Liver (tissue), 10 donors: ENCODE measurements at places on chromosomes 1 and 21. TPM values are rescaled to one million over a fixed set of nuclear protein-coding genes. Genes with fewer than 3 reads are reported as not detected.

ITGB2 gene
- 50.6 TPM for total RNA-seq

IGFN1 gene
- total RNA-seq = 0.08 TPM

RRAGC gene
- 10.1 TPM for total RNA-seq

DMRTA2 gene
- total RNA-seq = not detected

PCBP3 gene
- total RNA-seq = 1.6 TPM

GABRD gene
- total RNA-seq = not detected

GRCh38 chr1:37040773-37041172, 6.5 kb upstream of the GRIK3 start:
- no peaks in the 10 kb centered on the region for H3K36me3 ChIP-seq
- H3K4me3 ChIP-seq = no peak overlapping the region
- no peak for DNase-seq
- no peak overlapping the region for H3K27ac ChIP-seq
- H3K27me3 ChIP-seq = peaks cover 5% of the 10 kb centered on the region

- no peaks in the 10 kb centered on the region for H3K36me3 ChIP-seq
- no peak for DNase-seq
- H3K4me1 ChIP-seq = no peaks in the 10 kb centered on the region
- H3K27me3 ChIP-seq = no peaks in the 10 kb centered on the region
These were observed 44.1 kb upstream of the TINAGL1 start for GRCh38 chr1:31532173-31532572.

GRCh38 chr1:31991182-31991581, 22.5 kb upstream of the KHDRBS1 start:
- DNase-seq = no peak
- no peaks in the 10 kb centered on the region for H3K4me1 ChIP-seq
- no peaks in the 10 kb centered on the region for H3K27me3 ChIP-seq
- no peaks in the 10 kb centered on the region for H3K36me3 ChIP-seq
- H3K27ac ChIP-seq = no peak overlapping the region

DNA sequence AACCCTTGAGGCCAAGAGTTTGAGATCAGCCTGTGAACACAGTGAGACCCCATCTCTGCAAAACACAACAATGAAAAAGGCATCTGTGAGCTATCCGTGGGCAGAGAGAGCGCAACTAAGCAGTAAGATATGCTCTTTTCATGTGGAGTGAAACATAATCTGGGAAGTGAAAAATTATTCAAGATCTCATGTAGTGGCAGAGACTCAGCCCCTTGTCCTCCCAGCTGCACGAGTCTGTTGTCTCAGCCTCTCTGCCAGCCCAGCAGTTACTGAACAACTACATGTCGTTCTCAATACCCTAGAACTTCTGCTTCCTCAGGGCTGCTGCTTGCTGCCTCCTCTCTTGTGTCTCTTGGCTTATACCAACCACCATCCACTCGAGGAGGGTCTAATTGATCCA, 61.3 kb upstream of the WDR26 start:
- no peak overlapping the region for H3K4me3 ChIP-seq
- DNase-seq = no peak
- no peak overlapping the region for H3K27ac ChIP-seq
- H3K27me3 ChIP-seq = no peaks in the 10 kb centered on the region
- H3K36me3 ChIP-seq = no peaks in the 10 kb centered on the region

DNA sequence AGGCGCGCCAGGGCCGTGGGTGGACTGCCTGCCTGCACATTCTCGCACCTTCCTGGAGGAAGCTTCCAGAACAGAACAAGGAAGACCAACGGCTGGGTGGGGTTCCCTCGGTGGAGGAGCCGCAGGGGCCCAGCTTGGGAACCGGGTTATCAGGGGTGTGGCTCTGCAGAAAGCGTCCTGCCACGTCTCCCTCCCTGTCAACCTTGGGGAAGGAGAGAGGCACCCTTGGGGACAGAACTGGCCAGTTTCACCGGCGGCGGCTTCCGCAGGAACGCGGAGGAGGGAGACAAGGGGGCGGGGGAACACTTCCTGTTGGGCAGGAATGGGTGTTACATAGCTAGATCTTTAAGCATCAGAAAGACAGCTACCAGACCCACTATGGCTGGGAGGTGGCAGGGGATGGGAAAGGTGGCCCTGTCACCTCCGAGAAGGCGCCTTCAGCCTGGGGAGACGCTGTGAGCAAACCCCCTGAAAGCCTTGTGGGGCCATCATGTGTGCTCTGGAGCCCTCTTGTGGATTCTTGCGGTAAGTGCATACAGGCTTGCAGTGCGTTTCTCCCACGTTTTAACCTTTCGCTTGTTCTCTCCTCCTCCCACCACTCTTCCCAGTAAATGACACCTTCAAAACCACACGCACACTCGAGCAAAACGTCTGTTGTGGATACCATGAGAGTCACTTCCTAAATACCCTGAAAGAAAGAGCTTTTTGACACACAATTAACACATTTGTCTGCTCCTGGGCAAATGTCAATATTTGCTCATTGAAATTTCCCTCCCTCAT, 3.8 kb upstream of the PLEKHA6 start:
- peak overlapping the region; percentile 51 for H3K27ac ChIP-seq
- no peaks in the 10 kb centered on the region for H3K4me1 ChIP-seq
- peak overlapping the region; percentile 47 for H3K4me3 ChIP-seq
- H3K27me3 ChIP-seq = no peaks in the 10 kb centered on the region
